ENCODE measurements at places on chromosomes 1 and 21. TPM values are rescaled to one million over a fixed set of nuclear protein-coding genes. Genes with fewer than 3 reads are reported as not detected.

FAM163A gene
- total RNA-seq = 0.65 TPM

GRCh38 chr1:184152434-184152898 is 100.9 kb downstream of the TSEN15 start:
- no peak for DNase-seq

GRCh38 chr1:15323351-15323988 is 76.4 kb downstream of the FHAD1 start:
- peak; percentile 85 for DNase-seq

BMP8B gene
- 0.41 TPM for total RNA-seq

GRCh38 chr1:160560045-160560705 is 19.1 kb downstream of the CD84 start:
- no peak for DNase-seq

GRCh38 chr1:200367841-200368534 is 41.8 kb downstream of the ZNF281 start:
- DNase-seq = no peak

DNA sequence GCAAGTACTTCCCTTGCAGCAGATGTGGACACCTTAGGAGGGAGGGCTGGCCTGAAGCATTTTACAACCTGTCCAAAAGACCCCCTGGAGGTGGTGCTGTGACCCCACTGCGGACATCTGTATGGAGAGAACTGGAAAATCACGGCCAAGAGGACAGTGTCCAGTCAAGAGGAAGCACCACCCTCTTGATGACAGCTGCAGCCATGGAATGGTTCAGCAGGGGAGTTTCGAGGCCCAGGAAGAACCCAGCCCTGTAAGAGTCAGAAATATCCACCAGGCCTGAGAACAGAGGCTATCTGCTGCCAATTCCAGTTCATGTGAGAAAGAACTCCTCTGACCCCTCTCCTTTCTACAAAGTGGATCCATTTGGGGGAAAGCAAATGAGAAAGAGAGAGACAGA is 126.8 kb downstream of the PLXNA2 start:
- DNase-seq = no peak

DNA sequence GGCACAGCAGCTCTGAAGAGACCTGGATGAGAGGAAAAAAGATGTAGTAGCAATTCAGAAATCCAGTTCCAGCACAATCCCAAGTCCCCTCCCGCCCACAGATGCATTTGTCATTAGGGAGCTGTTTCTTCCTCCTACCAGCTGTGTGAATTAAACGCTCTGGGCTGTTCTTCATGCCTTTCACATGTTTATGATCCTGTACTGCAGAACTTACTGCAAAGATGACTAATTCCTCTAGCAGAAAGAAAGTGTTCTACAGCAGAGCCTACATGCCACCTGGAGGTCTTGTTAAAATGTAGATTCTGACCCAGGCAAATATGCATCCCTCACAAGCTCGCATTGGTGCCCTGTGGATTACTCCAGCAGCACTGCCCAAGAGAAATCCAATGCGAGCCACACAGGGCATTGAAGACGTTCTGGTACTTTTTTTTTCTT is 6.5 kb downstream of the ENO1 start:
- DNase-seq = no peak

DISP3 gene
- total RNA-seq = 0.08 TPM

- no peak for DNase-seq
These were observed 82.4 kb downstream of the KIF14 start for GRCh38 chr1:200538179-200538578.

DNA sequence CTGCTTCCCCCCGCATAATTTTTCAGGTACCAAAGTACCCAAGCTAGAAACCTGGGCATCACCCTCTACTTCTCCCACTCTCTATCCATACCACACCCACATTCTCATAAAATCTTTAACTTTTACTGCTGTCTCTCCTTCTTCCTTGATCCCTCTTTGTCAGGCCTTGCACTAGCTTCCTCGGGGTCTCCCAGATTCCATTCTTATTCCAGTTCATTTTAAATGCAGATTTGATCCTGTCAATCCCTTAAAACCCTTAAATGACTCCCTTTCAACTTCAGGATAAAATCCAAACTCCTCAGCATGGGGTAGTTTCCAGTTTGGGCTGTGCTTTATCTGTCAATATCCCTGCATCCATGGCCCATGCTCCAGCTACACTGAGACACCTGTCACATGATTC is 343.5 kb downstream of the PBX1 start:
- no peak for DNase-seq

CD48 gene
- total RNA-seq = 2.0 TPM

- DNase-seq = no peak
These were observed 28.4 kb downstream of the HSD3B1 start for GRCh38 chr1:119535381-119535780.

GRCh38 chr1:28195780-28196179 is 19.3 kb upstream of the PTAFR start:
- no peak for DNase-seq

GRCh38 chr1:93123201-93123783 is 44.2 kb downstream of the MTF2 start:
- no peak for DNase-seq

DNA sequence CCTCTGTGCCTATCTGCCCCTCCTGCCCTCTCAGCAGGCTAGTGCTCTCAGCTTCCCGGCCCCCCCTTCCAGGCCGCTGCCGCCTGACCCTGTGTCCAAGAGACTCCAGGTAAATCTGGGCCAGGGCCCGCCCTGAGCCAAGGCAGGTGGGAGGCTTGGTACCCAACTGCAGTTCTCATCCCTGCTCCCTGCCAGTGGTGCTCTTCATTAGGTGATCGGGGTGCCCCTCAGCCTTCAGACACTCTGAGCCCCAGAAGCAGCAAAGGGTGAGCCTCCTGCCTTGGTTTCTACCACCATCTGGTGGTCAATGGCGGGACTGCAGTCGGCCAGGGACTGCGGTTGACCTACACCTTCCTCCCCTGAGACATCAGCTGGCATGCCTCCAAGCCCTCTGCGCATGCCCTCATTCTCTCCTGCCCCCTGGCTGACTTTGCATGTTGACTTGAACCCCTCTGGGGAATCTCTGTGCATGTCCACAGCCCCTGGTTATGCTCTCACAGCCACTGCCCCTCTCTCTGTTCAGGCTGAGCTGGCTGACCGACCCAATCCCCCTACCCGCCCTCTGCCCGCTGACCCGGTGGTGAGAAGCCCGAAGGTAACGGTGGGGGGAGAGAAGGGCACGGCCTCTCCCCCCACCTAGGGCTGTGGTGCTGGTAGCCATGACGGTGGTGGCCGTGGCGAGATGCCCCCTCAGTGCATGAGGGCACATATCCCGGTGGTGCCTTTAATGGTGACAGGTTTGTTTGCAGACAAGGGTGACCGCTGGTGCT is 2.0 kb upstream of the EFNA4 start:
- DNase-seq = peak; percentile 92

- DNase-seq = no peak
These were observed 13.4 kb downstream of the C1orf174 start for GRCh38 chr1:3886691-3887090.

LINGO4 gene
- total RNA-seq = 0.68 TPM

AADACL4 gene
- not detected for total RNA-seq

- DNase-seq = no peak
These were observed 537 bp upstream of the KLHL17 start for GRCh38 chr1:959731-960362.

DNA sequence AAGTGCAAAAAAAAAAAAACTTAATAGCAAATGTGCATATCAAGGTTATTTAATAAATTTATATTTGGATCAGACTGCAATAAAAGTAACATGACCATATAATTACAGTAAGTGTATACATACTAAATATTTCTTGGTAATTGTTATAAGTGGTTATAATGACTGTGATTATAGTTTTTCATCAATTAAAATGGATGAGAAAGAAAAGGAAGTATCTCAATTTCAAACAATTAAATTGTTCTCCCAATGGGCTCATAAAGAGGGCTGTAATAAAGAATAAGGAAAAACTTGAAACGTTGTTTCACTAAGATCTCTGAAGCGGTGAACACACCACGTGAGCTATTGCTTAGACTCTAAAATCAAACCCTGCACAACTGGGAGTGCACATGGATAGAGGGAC is 104.1 kb downstream of the CDC42BPA start:
- no peak for DNase-seq

DNA sequence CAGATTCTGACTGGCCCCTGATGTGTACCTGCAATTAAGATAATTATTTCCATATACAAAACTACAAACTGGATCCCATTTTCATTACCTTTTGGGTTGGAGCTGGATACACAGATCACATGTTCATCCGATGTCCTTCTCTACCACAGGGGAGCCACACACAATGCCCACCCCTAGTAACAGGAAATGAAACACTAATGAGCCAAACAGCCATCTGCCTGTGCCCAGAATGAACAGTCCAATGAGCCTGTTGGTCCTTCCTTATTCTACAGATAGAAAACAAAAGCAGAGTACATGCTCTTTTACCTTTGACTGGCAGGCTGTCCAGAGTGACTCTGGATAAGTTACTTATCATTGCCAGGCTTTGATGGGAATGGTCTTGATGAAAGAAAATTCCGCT is 68.6 kb downstream of the SIPA1L2 start:
- no peak for DNase-seq

GRCh38 chr1:200409203-200409760 is 554 bp downstream of the ZNF281 start:
- peak; percentile 72 for DNase-seq

DNA sequence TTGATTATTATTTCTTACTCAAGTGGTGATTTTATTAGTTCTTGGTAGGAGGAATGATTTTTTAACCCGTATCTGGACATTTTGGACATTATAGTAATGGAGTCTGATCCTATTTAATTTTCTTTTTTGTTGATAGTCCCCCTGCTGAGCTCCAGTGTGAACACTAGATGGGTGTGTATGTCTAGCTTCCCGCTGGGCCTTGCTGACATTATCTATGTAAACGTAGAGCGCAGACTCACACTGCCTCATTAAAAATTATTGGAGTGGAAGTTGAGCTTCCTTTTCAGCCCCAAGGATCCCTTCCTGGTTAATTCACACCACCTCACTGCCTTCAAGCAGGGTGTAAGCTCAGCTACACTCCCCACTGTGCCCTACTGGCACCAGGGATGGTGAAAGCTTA is 467.6 kb upstream of the PKN2 start:
- DNase-seq = no peak

All from Right ventricle myocardium inferior (tissue), 1 donor.